H54 (cell line): ENCODE measurements at places on chromosomes 2 and 18.

DNA sequence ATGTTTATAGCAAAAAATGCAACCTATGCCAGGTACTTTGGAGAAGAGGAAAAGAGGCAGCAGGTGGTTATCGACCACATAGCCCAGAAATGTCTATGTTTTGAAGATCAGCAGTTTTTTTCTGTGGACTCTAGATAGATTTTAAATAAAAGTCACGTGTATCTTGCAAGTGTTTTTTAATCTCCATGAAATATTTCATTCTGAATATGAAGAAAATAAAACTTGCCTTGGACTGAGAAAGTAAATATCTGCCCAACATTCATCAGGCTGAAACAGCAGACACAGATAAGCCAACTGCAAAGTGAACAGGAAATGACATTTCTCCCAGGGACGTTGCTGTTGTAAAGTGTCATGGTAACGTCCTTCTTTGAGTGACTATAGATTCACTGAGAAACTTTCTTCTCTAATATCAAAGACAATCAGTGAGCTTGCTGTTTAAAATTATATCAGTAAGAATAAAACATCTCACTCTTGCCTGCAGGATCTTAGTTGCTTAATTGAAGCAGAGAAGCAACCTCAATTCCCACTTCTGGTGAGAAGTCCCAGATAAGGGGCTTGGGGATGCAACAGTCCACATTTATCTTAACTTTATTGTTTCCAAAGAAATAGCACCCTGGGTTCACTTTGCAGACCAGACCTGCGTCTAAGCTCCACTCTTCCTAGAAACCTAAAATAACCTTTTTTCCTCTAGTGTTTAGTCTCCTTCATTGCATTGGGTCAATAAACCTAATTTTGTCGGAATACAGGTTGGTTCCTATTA lies 6.3 kb downstream of the MYOM1 start:
- no peak for DNase-seq

DNA sequence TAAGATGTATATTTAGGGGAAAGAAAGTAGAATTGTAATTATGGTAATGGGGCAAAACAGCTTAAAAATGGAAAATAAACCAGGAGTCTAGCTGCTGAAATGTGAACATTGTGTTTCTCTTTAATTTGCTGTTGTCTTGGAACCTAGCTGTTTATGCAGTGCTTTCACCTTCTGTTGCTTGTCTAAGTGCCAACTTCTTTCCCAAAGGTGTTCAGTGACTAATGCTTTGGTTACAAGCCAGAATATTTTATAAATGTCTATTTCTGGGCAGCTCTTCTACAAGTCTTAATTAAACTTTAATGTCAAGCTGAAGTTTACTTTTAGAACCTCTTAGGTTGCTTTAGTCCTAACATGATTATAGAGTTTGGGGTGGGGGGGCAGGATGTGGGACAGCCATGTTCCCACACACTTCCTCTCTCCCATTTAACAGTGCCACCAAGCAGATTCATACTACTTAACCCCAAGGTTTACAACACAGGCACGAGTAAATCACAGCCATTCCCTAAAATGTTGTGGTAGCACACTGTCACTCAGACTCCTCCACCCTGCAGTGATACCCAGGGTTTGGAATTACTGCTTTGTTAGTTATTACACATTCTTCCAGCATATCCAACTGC lies 60.6 kb downstream of the ITGA4 start:
- DNase-seq: no peak

DNA sequence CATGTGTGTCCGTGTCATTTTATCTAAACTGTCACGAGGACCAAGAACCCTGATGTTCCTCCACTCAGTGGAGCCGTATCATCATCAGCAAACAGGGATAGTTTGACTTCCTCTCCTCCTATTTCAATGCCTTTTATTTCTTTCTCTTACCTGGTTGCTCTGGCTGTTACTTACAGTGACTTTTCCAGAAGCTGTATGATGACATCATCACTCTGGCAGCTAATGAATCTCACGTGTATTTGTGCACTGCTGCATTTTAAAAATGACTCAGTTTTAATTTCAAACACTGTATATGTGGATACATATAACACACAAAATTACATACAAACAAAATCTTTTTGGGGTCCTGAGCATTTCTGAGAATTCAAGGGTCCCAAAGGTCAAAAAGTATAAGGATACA lies 481.4 kb downstream of the CDH2 start:
- no peak for DNase-seq

DNA sequence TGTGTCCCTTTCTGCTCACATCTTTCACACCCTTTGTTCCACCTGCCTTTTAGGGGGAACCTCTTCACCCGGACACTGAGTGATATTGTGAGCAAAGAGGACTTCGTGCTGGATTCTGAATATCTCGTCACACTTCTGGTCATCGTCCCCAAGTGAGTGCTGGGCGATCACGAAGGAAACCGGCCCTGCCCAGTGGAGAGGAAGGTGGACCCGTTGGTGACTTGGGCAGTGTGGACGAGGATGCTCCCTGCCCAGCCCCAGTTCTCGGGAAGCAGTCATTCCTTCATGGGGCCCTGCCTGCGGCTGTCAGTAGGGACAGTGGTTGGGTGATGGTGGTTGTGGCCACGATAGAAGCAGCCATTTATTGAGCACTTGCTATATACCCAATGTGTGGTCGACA lies 40.8 kb downstream of the PDIA6 start:
- no peak for DNase-seq

DNA sequence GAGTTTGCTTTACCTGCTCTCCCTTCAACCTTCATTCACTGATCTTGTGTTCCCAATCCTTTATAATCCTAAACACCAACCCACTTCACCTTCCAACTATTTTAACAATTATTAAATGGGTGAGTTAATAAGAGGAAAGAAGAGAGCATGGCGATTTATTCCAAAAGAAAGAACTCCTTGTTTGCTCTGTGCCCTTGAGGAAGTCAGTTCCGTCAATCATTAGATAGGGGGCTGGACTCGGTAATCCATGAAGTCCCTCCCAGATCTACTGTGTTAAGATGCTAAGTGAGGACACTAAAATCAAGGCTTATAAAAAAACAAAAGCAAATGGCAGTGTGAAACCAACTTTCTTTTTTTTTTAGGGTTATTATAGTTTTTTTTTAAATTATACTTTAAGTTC lies 589.9 kb downstream of the XIRP2 start:
- no peak for DNase-seq

DNA sequence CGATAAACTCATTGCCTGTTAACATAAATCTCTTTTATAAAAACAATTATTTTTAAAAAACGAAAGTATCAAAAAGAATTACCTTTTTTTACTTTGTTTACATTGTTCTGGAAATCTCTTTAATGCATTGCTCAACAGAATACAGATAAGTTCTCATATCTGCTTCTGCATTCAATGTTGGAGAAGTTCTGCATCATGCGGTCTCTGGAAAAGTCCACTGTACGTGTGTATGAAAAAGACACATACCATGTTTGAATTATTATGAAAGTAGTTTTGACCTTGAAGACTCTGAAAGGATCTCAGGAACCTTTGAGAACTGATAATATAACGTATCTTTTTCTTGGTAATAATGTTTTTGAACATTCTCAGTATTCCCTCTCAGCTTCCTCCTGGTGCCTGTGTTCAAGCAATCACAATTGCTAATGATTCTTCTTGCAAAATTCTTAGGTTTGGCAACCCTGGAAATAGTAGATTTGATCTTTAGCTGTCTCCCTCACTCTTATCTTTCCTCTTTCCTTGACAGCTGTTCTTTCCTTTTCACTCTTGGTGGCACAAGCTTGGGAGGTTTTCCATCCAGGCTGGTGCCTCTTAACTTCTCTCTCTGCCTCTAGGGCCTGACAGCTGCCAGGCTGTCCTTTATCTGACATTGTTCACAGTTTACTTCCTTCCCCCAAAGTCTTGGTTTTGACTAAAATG lies 12.4 kb upstream of the IL1R1 start:
- DNase-seq: no peak

GRCh38 chr2:229673676-229674075 lies 40.7 kb downstream of the DNER start:
- no peak for DNase-seq

DNA sequence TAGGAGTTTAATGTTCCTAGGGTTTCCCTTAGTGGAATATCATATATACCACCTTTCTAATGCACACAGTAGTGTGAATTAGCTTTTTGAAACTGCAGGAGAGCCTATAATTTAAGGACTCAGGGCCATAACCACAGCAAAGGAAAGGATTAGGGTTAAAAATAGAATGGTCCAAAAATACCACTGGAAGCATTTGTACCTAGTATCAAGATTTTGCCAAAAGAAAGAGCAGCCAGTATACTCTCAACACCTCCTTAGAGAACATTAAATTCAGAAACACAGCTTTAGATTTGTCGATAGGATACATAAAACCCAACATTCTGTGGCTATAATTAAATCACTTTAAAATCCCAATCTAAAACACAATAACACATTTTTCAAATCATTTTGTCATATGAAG lies 634.9 kb downstream of the EPHA4 start:
- DNase-seq: no peak

DNA sequence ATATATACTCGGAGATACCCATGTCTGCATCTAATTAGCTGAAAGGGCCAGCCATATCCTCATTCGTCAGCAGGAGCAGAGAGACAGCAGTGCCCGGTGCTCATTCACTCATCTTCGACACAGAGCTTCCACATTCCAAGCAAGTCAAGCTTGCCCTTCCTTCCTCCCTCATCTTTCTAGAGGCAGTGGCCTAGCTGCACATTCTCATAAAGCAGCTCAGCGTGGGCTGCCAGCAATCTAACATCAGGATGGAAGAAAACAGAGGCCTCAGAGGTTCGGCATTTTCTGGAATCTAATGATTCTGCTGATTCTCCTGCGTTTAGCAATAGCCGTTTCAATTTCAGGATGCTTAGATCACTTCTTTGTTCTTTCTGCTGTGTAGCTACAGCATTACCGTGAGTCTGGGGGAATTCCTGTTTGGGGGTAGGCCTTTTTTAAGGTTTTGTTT lies 68.8 kb downstream of the CLHC1 start:
- DNase-seq: no peak

- DNase-seq: no peak
These were observed 31.0 kb downstream of the RAB10 start for GRCh38 chr2:26064846-26065245.

GRCh38 chr18:12598181-12598930 lies 59.6 kb downstream of the SPIRE1 start:
- no peak for DNase-seq

DNA sequence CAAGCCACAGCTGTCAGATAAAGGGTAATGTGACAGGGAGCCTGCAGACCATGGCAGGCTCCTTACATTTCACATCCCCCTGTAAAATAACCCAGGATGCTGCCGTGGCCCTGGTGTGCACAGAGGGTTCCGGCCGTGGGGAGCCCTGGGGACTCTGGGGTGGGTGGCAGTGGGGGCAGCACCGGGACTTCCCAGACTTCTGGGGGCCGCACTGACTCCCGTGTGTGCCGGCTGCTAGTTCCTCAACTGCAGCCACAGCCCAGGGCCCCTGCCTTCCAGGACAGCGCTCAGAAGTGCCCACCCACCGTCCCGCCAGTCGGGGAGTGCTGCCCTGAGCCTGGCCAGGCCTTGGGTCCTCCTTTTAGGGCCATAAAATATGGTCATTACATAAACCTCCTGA lies 56.5 kb downstream of the CIB4 start:
- DNase-seq: no peak

- DNase-seq: no peak
These were observed 127.6 kb downstream of the PLEKHM3 start for GRCh38 chr2:207897541-207898353.

GRCh38 chr2:31711737-31712136 lies 131.0 kb upstream of the SRD5A2 start:
- DNase-seq: no peak

DNA sequence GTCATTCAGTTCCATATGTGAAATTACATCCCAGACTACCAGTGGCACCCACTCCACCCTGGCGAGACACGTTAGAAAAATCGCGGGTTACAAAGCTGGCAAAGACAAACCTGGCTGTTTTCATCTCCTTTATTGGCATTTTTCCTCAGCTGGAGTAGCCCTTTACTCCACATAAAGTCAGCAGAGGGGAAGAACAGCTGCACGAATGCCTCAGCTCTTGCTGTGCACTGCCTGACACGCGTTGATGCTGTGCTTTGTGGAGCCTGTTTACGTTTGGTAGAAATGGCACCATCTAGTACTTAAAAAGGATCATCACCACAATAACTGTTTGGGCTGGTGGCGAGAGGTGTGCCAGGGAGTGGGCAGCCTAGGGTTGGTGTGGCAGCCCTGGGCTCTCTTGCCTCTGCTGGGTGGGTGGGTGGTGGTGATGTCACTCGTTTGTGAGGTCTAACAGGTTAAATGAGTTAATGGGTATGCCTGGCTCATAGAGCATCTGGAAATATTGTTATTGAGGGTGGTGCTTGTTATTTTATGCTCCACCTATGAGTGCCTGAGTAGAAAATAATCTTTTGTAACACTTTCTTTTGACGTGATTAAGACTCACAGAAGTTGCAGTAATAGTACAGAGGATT lies 16.4 kb downstream of the FARP2 start:
- no peak for DNase-seq

GRCh38 chr2:210557721-210558120 lies 1.3 kb downstream of the CPS1 start:
- no peak for DNase-seq

- peak; percentile 70 for DNase-seq
These were observed at the start of gene MAPRE3 for GRCh38 chr2:26970244-26970927. Gene MAPRE3, plus strand, starts transcription at chr2:26970637. Its CDS starts 51,582 bp downstream, at chr2:27022219.

GRCh38 chr2:168490946-168491605 lies 35.0 kb downstream of the CERS6 start:
- no peak for DNase-seq

- no peak for DNase-seq
These were observed 318.3 kb downstream of the EIPR1 start for GRCh38 chr2:3059141-3059925.

GRCh38 chr2:122873951-122874350 lies 1118.5 kb downstream of the TSN start:
- no peak for DNase-seq

DNA sequence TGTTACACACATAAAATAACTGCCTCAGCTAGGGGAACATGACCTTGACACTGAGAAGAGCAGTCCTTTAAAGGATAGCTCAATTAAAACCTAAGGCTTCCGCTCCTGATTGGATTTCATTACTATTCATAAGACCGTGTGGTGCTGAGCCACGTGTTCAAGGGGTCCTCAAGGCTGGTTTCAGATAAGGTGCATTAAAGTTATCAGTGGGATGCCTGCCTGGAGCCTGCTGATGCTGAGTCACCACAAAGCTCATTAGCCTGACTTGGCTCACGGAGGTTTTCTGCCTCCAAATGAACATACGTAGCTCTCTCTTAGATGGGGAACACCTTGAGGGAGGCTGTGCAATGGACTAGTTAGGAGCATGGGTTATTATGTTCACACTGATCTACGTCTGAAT lies 518.9 kb downstream of the TDRD15 start:
- DNase-seq: peak; percentile 4
